ENCODE measurements at places on chromosomes 5 and 9.

GRCh38 chr9:4618700-4619099, 43.4 kb upstream of the PLPP6 start:
- DNase-seq: no peak

DNA sequence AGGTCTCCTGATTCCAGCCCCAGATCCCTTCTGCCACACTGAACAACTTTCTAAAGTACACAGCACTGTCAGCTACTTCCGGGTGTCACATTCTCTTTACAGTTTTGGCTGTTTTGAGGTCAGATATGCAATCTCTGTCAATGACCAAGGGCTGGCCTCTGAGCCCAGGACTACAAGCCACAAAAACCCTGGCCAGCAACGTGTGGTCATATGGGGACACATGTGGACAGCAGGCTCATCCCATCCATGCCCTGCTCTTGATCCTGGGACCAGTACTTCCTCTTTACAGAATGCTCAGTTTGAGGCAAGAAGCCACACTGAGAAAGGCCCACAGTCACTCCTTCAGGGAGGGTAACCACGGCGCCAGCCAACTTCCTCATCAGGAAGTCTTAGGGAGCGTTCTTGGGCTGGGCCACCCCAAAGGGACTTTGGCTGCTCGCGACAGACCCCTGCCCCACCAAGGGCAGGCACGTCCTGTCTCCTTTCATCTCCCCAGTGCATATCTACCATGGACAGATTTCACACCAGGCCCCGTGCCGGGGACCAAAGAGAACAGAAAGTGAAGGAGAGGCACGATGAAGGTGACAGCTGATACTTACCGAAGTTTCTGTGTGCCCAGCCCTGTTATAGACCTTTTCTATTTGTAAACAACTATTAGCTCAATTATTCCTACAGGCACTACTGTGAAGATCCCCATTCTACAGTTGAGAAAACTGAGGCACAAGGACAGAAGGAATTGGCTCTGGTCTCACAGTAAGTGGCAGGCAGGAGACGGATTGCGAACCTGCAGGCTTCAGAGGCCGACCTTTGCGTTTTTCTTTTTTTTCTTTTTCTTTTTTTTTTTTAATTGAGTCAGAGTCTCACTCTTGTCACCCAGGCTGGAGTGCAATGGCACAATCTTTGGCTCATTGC, 37.3 kb downstream of the STK10 start:
- no peak for DNase-seq

DNA sequence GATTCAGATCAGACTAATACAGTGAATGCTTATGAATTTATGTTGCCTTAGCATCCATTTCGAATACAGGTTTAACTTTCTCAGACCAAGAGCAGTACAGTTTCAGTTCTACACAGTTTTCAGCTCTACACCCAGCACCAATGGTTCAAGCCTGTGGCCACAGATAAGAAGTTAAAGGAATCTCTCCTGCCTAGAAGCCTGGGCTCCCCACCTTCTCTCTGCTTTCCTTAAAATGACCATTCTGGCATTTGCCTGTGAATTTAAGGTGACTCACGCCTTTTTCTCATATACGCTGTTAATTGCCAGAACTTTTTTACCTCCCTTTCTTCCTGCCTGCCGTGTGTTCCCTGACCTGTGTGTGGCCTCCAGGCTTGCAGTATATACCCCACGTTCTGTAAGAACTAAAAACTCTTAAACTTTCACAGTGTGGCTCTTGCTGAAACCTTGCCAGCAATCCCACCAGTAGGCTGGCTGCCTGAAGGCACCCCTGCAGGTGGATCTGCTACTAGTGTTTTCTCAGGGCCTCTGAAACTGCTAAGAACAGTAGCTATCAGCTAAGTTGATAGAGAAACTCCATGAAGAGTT, 692.8 kb upstream of the CDH18 start:
- DNase-seq: no peak

DNA sequence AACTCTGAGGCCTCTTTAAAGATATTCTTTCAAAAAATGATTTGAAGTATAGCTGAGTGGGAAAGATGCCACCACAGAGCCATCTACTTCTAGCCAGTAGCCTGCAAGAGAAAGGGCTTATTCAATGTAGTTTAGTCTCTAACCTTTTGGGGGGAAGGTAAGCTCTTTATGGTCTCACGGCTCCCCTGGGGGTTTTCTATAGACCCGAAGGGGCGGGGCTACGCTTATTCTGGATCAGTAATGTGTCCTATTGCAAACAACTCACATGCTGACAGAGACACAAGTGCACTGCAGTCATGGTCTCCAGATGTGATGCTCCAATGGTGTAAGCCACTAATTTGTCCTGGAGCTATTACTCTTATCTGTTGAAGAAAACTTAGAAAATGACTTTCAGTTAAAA, 53.4 kb upstream of the RPS23 start:
- no peak for DNase-seq

DNA sequence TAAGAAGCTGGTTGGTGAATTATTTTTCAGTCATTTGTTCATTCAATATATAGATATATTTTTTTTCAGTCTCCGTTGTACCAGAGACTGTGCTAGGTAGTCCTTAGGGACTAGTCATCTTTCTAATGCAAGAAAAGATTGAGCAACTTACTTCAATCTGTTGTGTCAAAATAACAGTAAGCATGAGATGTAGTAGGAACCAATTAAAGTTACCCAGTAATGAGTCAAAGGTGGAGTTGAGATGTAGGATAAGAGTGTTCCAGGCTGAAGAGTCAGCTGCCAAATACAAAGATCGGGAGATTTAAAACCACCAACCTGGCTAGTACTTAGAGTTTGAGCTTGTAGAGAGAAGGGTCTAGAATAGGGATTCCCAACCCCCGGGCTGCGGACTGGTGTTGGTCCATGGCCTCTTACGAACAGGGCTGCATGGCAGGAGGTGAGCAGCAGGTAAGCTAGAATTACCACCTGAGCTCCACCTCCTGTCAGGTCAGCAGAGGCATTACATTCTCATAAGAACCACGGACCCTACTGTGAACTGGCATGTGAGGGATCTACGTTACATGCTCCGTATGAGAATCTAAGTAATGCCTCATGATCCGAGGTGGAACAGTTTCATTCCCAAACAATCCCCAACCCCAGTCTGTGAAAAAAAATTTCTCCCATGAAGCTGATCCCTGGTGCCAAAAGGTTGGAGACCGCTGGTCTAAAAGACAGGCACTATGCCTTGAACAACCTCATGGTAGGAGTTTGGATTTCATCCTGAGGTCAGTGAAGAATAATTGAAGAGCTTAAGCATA, 1241.5 kb upstream of the WWC1 start:
- DNase-seq: no peak

GRCh38 chr5:151196556-151197290, 27.2 kb downstream of the CCDC69 start:
- no peak for DNase-seq

GRCh38 chr9:35071814-35072460, 488 bp downstream of the VCP start:
- DNase-seq: peak; percentile 43

GRCh38 chr9:91059713-91060112, 258.1 kb downstream of the SYK start:
- DNase-seq: no peak

GRCh38 chr5:7474821-7475403, 79.0 kb downstream of the ADCY2 start:
- DNase-seq: no peak

- no peak for DNase-seq
These were observed 375.2 kb upstream of the TLE4 start for GRCh38 chr9:79196606-79197005.

All from NCI-H2227 treated with DMSO at 0.1 percent for 48 hours (cell line).